Breast epithelium (tissue), 4 donors: ENCODE measurements at places on chromosomes 5 and 9. TPM values are rescaled to one million over a fixed set of nuclear protein-coding genes. Genes with fewer than 3 reads are reported as not detected.
A peak's percentile ranks its signal among the peaks of the same experiment; 100 is the strongest.

Gene AHRR
- 0.88 TPM for total RNA-seq

Gene ALDH1A1
- total RNA-seq, result 80.1 TPM

Gene PRRX2
- 9.9 TPM for total RNA-seq

Gene GAS1
- total RNA-seq, result 99.9 TPM

Gene OGN
- total RNA-seq, result 14.1 TPM

Gene PANK3
- 29.9 TPM for total RNA-seq

Gene KIF4B
- not detected for total RNA-seq

Gene PCDHGB2
- 7.8 TPM for total RNA-seq

Gene MED27
- 14.4 TPM for total RNA-seq

DNA sequence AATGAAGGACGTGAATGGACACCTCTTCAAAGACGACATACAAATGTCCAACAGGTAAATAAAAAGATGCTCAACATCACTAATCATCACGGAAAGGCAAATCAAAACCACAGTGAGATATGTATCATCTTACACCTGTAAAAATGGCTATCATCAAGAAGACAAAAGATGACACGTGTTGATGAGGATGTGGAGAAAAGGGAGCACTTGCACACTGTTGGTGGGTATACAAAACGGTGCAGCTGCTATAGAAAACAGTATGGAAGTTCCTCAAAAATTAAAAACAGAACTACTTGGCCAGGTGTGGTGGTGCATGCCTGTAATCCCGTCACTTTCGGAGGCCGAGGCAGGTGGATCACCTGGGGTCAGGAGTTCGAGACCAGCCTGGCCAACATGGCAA is 47.9 kb downstream of the STK10 start:
- DNase-seq, result no peak

GRCh38 chr5:10583663-10584572 is 20.0 kb downstream of the ANKRD33B start:
- no peak for DNase-seq

DNA sequence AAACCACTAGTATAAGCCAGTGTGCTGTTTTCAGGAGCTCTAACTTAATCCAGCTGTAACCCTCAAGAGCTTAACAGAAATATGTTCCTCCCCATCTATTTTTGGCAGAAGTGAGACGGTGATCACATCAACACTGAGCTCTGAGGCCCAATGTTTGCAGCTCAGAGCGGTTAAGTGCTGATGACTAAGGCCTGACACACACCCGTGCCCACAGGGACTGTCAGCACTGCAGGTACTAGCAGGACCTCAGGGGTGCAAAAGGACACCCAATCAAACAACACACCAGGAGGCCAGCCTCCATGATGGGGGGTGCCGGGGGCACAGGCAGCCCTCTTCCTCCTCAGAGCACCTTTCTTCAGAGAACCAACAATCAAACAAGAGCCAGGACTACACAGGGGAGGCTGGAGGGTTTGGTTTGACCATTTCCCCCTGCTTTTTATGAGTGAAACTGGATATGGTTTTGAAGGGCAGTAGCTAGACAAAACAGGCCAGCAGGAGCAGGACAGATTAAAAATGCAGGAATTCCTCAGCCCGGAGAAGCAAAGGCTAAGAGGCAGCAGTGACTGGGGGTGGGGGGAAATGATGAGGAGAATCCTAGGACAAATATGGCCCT is 61.3 kb downstream of the RAPGEF1 start:
- DNase-seq, result peak; percentile 70

DNA sequence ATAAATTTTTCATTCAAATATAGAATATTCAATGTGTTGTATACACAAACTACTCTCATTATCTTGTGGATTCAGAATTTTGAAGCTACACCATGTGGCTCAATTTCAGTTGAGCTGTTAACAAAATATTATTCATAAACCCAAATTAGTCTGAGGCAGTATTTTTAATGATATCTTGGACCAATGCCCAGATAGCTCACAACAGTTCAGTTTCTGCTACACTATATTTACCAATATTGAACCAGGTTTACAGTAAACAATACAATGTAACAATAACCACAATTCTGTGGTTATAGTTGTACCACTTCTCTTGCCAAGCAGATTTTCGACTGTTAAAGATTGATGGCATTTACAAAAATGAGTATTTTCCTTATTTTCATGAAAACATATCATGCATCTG is 99.9 kb downstream of the SSBP2 start:
- no peak for DNase-seq
